Stimulated activated CD8-positive, alpha-beta memory T cell treated with anti-CD3 and anti-CD28 coated beads, Interleukin-15, amount 100 ng/mL, for 1 hour (primary cell): ENCODE measurements at places on chromosomes 2 and 18.

GRCh38 chr18:7945882-7946281 lies 378.8 kb downstream of the PTPRM start:
- no peak for DNase-seq

GRCh38 chr2:45458909-45459563 lies 152.0 kb downstream of the SRBD1 start:
- DNase-seq: no peak

- no peak for DNase-seq
These were observed 42.3 kb upstream of the MRPL33 start for GRCh38 chr2:27729198-27729597.

DNA sequence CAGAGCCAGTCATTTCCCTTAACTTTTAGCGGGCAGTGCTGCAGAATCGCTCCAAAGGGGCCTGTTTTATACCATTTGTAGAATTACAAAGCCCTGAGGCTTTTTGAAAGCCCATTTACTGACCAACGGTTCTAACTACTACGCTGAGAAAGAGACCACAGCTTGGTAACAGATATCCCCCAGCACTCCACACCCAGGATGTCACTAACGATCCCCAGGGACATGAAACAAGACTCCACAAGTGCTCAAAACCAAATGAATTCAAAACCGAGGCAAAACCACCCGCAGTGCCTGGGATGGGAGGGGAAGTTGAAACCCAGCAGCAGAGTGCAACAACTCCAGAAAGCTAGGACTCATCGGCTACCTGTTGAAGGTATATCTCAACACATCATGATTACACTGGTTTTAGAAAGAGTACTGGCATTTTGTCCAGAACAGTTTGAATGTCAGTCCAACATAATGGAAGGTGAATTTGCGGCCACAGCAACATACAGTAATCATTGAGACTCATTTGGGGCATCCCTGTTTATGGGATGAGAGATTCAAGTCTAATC lies 33.6 kb upstream of the LRP2 start:
- DNase-seq: no peak
